AG04449 (cell line): ENCODE measurements at places on chromosomes 2 and 18.

DNA sequence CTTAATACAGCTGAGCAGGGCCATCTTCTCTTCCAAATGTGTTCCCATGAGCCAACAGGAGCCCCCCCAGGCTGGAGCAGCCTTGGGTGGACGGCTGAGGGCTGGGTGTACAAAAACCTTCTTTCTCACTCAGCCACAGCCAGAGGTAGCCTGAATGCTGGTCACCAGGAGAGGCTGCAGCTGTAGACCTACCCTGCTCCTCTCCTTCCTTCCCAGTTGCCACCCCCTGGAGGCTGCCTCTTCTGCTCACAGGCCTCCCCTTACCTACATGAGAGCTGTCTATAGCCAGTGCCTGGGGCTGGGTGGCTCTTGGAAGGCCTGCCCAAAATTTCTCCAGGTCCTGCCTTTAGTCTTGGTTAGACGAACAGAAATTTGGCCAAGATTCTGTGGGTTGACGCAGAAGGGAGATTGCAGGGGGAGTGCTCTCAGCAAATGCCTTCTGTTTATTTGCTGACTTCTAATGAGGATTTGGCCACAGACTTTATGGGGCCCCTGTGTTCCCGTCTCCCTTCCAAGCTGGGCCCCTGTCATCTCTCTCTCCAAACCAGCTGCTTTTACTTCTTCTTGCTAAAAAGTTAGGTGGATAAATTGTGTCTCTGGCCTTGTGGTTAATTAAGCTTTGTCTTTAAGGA lies 18.3 kb downstream of the CELF4 start:
- DNase-seq: no peak

GRCh38 chr2:12704378-12704777 lies 12.4 kb upstream of the TRIB2 start:
- no peak for DNase-seq

DNA sequence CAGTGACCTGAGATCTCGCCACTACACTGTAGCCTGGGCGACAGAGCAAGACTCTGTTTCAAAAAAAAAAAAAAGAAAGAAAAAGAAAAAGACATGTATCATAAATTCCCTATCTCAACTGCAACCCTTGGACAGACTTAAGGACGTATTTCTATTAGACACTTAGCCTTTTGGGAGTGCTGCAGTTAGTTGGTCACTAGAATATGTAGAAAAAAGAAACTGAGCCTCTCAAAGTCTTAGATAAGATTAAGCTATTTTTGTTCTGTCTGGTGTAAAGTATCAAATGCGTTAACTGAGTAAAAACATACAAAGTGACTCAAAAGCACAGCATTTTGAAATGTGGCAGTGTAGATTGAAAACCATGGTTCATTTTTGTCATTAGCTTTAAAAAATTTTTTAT lies 7.3 kb downstream of the NBEAL1 start:
- DNase-seq: no peak

DNA sequence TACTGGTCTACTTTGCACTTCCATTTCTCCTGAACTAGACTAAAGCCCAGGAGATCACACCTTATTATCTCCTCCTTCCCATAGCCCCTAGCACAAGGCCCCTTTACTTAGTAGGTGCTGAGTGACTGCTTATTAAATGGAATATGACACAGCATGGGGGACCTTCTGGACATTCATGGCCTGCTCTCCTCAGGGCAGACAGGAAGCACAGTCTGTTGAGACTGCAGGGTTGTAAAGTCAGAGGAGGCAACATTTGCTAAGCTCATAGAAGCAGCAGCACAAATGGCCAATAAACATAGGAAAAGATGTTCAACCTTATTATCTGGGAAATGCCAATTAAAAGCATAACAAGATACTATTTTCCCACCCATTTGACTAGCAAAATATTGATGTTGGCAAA lies 75.3 kb downstream of the DNMT3A start:
- no peak for DNase-seq
